Fibroblast of skin of right quadriceps (primary cell): ENCODE measurements at places on chromosomes 5 and 9.

- DNase-seq, result no peak
Measured at GRCh38 chr5:172770374-172770674, 671 bp downstream of the DUSP1 start.

DNA sequence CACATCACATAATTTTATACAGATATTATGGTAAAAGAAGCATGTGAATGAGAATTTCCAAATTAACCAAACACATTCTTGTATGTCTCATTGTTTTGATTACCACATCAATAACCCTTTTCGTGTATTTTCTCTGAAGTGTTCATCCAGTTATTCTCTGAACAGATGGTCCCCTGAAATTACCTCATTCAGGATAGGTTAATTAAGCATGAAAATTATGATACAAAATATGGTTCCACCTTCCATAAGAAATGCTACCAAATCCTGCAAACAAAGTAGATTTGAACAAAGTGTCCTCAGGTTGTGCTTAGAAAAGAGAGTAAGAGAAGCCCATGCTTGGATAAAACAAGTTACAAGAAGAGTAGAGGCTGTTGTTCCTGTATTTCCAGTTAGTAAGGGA lies 83.1 kb upstream of the LMNB1 start:
- no peak for DNase-seq

- no peak for DNase-seq
Measured at GRCh38 chr5:38794986-38795385, 50.8 kb upstream of the OSMR start.

GRCh38 chr9:16519001-16519400 lies 351.5 kb downstream of the BNC2 start:
- no peak for DNase-seq

DNA sequence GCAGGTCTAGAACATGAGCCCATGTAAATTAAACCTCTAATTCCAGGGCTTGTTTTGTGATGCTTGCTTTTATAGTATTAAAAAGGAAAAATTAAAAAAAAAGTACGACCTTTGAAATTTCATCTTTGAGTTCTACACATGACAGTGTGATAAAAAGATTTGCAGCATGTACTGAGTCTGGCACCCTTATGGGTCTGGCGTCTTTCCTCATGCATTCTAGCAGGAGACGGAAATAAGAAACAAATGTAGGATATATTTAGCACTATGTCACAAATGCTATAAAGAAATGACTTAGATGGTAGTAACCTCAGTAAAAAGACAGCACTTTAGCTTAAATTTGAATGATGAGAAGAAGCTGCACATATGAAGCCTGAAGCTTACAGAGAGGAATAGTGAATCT lies 1474.3 kb upstream of the CDH6 start:
- DNase-seq, result no peak

DNA sequence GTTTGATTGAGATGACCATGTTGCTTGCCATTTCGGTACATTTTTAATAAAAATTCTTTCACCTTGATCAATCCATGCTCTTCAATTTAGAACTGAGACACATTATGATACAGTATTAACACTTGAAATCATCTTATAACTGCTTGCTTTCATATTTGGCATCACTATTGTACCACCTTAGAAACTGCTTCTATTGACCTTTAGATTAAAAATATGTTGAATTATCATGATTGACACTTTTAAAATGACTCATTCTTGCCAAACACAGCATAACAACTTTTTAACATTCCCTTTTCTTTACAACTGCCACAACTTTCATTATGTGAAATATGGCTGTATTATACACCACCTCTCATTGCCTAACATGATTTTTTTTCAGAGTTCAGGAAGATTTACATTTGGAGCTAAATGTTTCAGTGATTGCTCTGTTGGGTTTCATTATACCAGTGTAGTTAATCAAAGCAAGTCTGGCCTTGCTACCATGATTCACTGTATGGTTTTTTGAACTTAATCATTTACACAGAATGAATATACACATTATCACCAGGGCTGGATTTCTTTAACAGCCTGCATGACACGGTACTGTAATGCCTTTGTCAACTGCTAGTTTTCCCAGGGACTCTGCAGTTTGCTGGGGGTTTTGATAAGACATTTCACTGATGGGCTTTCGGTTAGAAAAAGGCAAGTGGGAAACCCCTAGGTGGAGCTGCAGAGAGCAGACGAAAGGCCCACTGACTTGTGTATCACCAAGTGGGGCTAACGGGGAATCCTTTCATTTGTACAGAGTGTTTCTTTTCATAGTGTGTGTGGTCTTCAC lies 93.6 kb upstream of the TLE4 start:
- peak; percentile 71 for DNase-seq
